ENCODE measurements at places on chromosomes 13 and 19. TPM values are rescaled to one million over a fixed set of nuclear protein-coding genes. Genes with fewer than 3 reads are reported as not detected.

Gene FFAR2
- 0.17 TPM for total RNA-seq

Gene KLK3
- total RNA-seq, result not detected

- no peak for DNase-seq
These were observed 160.4 kb upstream of the PCDH9 start for GRCh38 chr13:67390462-67391086.

GRCh38 chr13:91185294-91185863 is 162.1 kb upstream of the MIR17HG start:
- no peak for DNase-seq

DNA sequence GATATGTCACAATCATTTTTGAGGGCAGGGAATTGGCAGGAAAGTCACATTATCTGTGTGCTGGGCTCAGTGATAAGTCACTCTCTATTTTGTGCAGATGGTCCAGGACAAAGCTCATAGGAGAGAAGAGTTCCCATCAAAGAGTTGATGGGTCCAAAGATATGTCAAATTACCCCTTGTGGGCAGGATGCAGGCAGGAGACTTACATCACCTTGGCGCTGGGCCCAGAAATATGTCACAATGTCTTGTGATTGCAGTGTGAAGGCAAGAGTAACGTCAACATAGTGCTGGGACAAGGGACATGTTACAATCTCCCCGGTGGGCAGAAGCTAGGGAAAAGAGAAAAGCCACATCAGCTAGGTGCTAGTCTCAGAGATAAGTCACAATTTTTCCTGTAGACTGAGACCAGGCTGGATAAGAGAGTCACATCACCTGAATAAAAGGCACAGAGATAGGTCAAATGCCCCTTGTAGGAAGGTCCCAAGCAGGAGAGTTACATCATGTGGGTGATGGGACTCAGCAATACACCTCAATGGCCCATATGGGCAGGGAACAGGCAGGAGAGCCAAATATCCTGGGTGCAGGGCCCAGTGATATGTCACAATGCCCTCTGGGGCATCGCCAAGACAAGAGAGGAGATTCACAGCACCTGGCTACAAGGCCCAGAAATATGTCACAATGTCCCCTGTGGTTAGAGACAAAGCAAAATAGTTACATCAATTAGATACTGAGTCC is 47.9 kb downstream of the ZNF99 start:
- no peak for DNase-seq

All from CD8-positive, alpha-beta T cell (primary cell).